HS-5 (cell line): ENCODE measurements at places on chromosomes 6 and 20.

DNA sequence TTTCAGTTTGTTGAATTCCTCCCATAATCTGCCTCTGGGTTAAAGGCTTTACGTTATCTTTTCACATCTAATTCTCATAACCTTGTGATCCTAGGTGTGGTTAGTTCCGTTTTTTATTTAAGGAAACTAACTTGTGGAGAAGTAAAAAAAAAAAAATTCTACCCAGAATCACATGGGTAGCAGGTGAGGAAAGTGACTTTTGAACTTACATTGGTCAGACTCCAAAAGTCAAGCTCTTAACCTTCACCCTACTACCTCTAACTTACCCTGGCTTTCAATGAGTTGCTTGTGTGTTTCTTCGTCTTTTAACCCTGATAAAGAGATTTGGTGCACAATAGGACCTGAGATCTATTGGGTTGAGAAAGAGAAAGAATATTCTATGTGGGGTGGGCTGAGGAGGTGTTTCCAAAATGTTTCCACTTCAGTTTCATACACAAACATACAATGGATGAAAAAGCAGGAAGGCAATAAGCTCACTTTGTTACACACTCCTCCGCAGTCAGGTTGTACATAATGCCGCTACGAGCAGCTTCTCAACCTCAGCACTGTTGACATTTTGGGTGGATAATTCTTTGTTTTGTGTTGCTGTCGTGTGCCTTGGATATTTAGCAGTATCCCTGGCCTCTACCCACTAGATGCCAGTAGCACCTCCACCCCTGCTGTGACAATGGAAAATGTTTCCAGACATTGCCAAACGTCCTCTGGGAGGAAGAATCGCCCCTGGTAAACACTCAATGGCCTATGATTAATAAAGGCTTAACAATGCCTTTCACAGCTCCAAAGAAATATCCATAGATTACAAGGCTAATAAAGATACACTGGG lies 193.0 kb upstream of the ZNF217 start:
- no peak for DNase-seq

DNA sequence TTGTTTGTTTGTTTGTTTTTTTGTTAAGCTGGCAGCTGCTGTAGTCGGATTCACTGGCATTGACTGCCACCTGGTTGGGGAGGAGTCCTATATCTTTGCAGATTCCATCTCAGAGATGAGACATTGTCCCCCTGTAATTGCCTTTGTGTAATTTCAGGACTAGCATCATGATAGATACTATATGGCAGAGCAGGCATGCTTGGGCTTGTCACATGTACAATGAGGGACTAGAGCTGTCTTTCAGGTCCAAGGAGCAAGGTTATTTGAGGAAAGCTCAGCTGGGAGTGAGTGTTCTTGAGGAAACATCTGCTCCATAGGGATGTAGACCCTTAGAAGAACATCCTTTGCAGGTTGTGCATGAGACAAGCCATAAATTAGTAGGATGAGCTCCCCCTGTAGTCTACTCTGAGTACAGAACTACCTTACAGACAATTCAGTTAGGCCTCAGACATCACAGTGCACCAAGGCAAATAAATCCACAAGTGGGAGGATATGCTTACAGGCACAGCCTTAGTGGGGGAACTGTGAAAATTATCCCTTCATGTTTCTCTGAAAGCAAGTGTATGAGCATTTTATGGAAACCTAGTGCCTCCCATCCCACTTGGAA lies 62.1 kb downstream of the BMP2 start:
- no peak for DNase-seq

DNA sequence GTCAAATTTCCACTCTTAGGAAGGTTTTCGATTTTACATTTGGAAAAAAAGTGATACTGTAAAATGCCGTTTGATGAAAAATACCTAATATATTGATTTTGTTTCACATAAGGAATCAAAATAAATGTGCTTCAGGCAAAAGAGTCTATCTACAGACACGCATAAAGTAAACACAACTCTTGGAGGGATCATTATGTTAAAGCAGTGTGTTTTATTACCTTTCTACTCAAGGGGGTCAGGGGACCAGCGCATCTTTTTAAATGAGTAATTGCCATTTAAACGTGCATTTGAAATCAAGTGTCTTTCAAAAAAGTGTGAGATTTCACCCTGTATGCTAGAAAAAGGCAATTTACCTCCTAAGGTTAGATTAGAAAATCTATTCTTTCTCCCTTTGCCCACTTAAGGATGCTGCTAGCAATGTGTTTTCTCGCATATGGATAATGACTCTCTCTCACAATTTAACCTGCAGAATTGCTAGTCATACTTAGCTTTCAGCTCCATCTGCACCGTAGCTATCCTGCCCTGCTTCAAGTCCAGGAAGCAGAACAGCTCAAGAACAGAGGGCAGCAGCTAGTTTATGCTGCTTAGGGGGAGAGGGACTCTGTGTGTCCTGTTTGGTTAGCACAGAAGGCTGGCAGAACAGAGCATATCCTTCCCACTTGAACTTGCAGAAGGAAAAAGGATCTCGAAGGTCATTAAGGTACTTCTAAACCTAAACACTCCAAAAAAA lies 35.0 kb downstream of the NKAIN2 start:
- no peak for DNase-seq

- no peak for DNase-seq
These were observed 212.4 kb upstream of the RUNX2 start for GRCh38 chr6:45115696-45116095.
